Naive thymus-derived CD4-positive, alpha-beta T cell (primary cell): ENCODE measurements at places on chromosomes 6 and 20. TPM values are rescaled to one million over a fixed set of nuclear protein-coding genes. Genes with fewer than 3 reads are reported as not detected.

- H3K4me1 ChIP-seq: peaks cover 14% of the 10 kb centered on the region
- no peaks in the 10 kb centered on the region for H3K27me3 ChIP-seq
- no peaks in the 10 kb centered on the region for H3K36me3 ChIP-seq
- H3K4me3 ChIP-seq: peak overlapping the region; percentile 44
Measured at GRCh38 chr6:90103056-90103800, 193.4 kb downstream of the BACH2 start.

DNA sequence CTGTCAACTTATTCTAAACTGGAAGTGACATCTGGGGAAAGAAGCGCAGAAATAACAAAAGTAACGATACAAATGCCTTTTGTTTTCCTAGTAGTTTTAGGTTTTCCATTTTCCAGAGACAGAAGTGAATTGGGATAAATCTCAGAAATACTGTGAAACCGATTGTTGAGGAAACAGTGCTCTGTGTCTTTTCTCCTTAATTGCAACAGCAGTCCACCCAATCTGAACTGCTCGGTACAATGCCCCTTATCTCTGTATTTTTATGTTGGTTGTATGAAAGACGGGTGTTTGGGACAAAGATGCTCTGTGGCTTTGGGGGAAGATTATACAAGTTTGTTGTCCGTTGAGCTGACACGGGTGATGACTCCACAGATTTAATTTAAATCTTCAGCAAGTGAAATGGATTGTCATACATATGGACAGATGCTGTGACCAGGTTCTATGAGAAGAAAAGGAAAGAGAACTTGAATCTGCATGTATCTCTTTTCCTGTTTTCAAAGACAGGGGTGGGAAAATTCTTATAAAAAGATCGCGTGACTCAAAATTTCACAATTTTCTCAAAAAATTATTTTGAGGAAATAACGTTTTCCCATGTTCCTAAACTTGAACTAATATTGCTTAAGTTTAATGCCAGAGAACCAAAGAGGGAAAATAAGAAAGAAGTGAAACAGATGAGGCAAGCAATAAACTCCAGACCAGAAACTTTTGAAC lies 41.2 kb downstream of the SASH1 start:
- no peak overlapping the region for H3K4me3 ChIP-seq
- H3K36me3 ChIP-seq: no peaks in the 10 kb centered on the region
- no peak overlapping the region for H3K27ac ChIP-seq

DNA sequence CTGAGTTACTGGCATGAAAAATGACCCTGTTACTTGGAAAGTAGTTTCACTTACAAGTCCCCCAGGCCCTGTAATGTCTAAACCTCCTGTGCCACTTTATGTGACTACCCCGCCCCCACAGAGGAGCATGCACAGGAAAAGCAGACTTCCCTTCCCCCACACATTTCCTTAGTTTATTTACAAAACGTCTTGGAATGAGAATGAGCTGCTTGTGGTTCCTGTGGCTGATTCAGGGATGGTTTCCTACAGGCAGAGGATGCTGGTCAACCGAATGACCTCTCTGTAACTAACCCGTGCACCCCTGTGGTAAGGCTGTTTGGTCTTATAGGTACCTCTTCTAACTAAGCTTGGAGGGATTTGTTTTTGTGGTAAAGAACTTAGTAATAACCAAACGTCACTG lies 28.5 kb downstream of the RSPO3 start:
- no peak overlapping the region for H3K4me3 ChIP-seq
- H3K27me3 ChIP-seq: no peaks in the 10 kb centered on the region
- H3K4me1 ChIP-seq: no peaks in the 10 kb centered on the region
- H3K27ac ChIP-seq: no peak overlapping the region
- no peaks in the 10 kb centered on the region for H3K36me3 ChIP-seq

DNA sequence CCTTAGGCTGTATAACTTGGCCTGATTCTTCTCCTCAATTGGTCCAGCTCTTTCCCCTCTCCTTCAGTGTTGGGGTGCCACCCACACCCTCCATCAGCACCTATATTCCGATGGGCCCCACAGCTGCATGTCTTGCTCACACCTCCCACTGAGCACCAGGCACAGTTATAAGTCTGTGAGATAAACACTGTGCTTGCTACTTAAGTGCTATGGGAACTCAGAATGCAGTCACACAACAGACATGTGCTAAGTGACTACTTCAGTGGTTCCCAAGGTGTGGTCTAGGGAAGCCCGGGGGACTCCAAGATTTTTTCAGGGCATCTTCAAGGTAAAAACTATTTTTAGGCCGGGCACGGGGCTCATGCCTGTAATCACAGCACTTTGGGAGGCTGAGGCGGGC lies 7.3 kb downstream of the ZC3H12D start:
- H3K27ac ChIP-seq: no peak overlapping the region
- H3K36me3 ChIP-seq: no peaks in the 10 kb centered on the region
- no peak for DNase-seq
- H3K4me1 ChIP-seq: peaks cover 44% of the 10 kb centered on the region

The COL9A1 gene
- not detected in 2 replicates for total RNA-seq
